ENCODE measurements at places on chromosomes 11 and 22.

DNA sequence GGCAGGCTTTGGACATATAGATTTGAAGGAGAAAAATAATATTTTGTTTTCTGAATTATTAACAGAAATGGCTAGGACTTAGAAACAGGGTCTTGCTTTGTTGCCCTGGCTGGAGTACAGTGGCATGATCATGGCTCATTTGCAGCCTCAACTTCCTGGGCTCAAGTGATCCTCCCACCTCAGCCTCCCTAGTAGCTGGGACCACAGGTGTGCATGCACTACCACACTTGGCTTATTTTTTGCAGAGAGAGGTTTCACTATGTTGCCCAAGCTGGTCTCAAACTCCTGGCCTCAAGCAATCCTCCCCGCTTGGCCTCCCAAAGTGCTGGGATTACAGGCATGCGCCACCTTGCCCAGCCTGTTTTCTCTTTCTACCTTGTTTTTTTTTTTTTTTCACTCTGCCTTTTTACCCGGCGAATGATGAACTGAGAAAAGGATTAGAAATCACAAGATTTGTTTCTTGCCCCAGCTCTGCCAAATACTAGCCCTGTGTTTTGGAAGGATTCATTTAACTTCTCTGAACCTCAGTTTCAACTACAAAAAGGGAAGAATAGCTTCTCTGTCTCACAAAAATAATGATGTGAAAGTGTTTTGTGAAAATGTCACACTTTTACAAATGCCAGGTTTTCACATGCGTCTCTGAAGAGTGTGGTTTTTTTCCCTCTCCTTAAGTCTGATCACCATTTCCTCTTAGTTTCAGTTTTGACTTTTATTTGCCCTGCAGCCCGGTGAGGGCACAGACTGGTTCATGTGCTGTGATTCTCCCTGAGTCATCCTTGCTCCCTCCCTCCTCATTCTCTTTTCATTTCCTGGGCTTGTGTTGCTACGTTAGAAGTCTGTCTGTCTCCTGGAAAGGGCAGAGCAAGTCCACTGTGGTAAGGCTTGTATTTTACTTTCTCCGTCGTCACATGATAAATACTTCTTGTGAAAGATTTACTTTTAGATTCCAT is 67.7 kb downstream of the BCL2L13 start:
- peak; percentile 17 for DNase-seq

- DNase-seq, result no peak
Observed at GRCh38 chr11:32839308-32839707, 9.6 kb downstream of the PRRG4 start.

- no peak for DNase-seq
Observed at GRCh38 chr11:94129512-94130297, 1.1 kb downstream of the PANX1 start.

GRCh38 chr11:67243051-67243450 is 23.2 kb upstream of the GRK2 start:
- no peak for DNase-seq

DNA sequence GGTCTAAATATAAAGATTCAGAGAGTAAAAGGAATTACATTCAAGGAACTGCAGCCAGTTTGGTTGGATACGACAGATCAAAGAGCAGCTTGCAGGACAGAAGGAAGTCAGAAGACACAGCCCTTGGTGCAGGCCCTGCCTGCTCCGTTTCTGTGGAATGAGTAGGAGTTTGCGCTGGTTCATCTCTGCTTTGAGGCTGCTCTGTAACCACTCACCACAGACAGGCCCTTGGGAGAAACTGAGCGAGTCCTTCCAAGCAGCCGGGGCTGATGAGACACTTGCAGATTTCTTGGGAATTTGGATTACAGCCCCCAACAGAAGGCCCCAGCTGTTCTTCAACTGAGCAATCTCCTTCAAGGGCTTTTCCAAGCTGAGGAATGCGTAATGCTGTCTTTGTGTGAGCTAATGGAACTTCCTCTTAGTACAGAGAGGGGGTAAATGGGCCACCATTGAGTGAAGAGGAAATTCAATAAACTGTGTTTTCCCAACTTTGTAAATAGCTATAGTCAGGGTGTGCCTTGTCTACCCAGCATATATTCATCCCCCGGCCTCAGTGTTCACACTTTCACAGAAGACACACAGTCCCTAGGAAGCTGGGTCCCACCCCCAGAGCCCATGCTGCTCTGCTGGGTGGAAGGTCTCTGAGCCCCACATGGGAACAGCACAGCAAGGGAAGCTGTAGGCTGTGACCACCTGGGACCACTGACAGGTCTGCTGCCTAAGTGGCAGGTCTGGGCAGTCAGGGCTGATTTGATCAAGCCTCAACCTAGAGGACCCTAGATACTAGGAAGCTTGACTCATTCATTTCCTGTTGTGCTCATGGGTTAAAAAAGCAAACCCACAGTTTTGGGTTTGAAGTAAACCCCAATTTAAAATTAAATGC is 16.6 kb downstream of the IL10RA start:
- DNase-seq, result peak; percentile 69

DNA sequence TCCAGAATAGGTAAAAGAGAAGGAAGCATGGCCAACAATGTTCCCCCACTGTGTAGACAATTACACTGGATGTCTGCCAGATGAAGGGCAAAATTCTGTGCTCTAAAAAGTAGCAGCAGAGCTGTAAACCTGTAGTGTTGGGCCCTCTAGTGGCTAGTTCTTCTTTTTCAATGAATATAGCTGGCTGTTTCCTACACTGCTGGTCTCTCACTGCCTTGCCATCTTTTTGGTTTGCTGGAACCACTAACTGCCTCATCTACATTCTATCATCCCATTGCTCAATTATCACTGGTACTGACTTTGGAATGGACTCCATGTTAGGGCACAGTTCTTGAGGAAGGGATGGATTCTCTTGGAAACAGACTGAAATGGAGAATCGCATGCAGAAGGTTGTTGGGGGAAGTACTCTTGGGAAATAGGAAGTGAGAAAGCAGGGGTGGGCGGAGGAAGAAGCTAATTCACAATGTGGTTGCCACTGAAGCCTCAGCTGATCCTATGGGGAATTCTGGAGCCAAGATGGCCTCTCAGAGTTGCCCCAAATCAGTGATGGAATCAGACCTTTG is 17.9 kb downstream of the KCNE3 start:
- no peak for DNase-seq

All from stimulated activated CD8-positive, alpha-beta memory T cell treated with anti-CD3 and anti-CD28 coated beads, Interleukin-7, amount 100 ng/mL, for 4 hours (primary cell).